Memory B cell (primary cell): ENCODE measurements at places on chromosomes 7 and 10.

- DNase-seq, result no peak
Measured at GRCh38 chr10:76942628-76943416, 694.8 kb downstream of the KCNMA1 start.

- DNase-seq, result no peak
Measured at GRCh38 chr7:80588591-80588990, 49.9 kb upstream of the CD36 start.

DNA sequence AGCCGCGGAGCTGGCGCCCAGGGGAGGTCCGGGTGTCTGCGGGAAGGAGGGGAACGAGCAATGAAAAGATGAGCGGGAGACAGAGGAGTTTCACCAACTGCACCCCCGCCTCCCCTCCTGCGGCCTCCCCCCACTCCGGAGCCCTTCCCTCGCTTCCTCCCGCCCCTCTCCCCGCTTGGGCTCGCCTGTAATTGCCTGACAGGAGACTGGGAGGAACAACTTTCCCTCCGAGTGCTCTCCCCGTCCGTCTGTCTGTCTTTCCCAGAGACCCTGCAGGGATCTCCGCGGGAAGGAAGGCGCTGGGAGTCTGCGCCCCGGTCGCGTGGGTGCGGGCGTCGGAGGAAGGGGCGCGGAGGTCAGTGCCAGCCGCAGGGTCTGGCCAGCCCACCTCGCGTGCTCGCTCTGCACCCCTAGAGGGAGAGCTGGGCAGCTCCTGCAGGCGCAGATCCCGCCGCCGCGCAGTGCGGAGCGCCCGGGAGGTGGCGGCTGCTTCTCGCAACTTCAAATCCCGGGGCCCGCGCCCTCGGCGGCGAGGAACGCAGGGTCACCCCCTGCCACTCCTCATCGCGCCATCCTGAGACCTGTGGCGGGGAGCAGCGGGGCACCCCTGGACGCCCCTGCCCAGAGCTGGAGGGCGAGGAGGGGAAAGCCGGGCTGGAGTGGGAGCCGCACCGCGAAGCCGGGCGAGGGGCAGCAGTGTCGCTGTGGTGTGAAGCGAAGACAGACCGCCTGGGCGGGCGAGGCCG is 511 bp upstream of the NRP1 start:
- no peak for DNase-seq

GRCh38 chr7:54664235-54665228 is 94.5 kb downstream of the SEC61G start:
- no peak for DNase-seq

- peak; percentile 42 for DNase-seq
Measured at GRCh38 chr10:97676770-97677581, 10.1 kb downstream of the AVPI1 start.

DNA sequence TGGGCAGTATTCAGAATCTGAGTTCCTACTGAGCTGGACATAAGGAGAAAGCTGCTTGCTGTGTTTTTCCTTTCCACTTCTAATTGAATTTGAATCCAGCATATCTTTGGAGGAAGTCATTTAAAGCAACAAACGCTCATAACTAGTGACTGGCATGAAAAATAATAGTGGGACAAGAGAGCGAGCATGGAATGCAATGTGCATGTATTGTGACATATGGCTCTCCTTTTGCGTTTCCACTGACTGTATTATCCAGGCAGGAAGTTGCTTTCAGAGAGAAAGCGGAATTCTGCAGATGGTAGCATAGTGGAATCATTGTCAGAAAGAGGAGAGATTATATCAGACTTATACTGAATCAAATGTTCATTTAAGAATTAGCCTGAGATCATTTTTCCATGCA is 368.6 kb downstream of the REEP3 start:
- no peak for DNase-seq

DNA sequence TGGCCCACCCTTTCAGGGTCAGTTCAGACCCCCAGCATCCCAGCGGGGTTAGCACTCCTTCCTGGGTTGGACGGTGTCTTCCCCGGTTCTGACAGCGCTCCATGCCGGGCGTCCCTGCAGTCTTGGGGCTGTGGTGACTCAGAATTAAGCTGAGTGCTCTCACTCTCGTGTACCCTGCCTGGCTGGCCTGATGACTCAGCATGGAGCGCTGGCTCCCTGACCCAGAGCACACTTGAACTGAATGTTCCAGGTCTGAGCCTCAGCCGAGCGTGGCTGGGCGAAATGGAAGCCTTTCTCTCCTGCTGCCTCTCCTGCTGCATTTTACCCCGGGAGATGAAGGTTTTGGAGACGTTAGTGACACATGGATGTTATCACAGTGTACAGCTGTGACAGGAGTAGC is 7.1 kb downstream of the BAG3 start:
- DNase-seq, result no peak

DNA sequence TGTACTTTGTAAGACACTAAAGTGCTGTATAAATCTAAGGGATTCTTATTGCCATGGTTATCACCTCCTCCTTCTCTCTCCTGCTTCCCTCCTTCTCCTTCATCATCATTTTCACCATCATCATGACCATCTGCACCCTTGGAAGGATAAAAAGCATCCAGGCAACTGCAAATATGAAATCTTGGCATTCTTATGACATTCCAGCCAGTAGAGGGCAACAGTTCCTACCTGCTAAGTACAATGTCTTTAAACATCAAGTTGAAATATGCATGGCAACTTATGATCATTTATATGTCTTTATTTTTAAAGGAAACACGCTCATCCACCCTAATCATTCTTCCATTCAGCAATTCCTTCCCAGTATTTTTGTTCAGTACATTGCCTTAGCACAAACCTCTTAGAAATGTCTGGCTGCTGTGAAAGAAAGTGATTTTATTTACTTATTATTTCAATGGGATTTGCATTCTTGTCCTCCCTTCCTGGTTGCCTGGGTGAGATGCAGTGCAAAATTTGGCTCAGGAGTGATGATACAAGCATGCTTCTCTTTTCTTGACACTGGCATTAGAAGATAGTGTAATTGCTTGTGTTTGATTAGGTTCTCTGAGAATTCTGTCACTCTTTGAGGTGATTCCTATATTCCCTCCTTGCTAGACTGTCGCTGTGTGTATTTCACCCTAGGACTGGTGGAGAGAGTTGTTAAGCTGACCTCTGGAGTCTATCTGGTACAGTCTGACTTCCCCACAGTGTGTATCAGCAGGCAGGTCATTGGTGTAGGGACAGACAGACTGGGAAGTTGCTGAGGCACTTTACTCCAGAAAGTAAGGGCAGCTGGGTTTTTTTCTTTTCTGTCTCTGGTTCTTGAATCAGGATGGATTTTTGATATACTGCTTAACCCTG is 188.5 kb upstream of the BMPER start:
- no peak for DNase-seq

- no peak for DNase-seq
Measured at GRCh38 chr7:194252-195009, 2.1 kb downstream of the FAM20C start.

GRCh38 chr7:78479348-78479747 is 680.8 kb downstream of the PHTF2 start:
- no peak for DNase-seq
